NCI-H2029 (cell line): ENCODE measurements at places on chromosomes 1 and 21.
A peak's percentile ranks its signal among the peaks of the same experiment; 100 is the strongest.

DNA sequence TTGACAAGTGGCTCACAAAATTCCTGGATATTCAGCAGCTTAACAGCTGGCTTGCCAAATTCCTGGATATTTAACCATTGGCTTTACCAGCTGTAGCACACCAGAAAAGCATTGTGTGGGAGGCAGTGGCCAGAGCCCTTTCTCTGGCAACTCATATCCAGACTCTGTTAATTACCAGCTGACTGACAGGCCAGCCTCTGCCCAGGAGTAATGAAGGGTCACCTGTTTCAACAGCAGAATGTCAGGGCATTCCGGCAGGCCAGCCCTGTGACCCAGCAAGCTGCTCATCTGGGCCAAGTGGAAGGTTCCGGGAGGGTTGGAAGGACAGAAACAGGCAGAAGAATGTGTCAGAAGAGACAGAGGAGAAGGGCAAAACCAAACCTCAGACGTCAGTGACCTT is 35.2 kb upstream of the KIRREL1 start:
- no peak for DNase-seq

GRCh38 chr1:19311503-19311930 is 427 bp downstream of the AKR7A2 start:
- DNase-seq: no peak

- DNase-seq: no peak
These were observed 8.1 kb upstream of the KTI12 start for GRCh38 chr1:52041551-52042185.

DNA sequence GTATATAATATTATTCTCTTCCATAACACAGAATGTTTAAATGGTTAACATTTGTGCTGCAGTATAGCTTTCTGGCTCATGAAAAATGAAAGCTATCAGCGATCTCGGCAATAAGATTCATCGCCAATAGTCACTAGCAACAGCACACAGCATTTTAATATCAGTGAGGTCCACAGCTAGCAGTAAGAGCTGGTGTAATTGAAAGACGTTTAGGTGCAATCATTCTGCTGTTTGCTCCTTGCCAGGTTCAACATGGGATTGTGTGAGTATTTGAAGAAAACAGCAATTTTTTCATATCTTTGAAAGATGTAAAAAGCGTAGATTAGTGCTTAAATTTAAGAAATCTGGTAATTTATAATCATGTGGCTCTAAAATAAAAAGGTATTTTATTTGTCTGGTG is 20.1 kb downstream of the PRKACB start:
- no peak for DNase-seq

GRCh38 chr1:222377428-222378088 is 170.3 kb downstream of the HHIPL2 start:
- DNase-seq: no peak

GRCh38 chr1:194410756-194411155 is 1224.3 kb upstream of the B3GALT2 start:
- no peak for DNase-seq

DNA sequence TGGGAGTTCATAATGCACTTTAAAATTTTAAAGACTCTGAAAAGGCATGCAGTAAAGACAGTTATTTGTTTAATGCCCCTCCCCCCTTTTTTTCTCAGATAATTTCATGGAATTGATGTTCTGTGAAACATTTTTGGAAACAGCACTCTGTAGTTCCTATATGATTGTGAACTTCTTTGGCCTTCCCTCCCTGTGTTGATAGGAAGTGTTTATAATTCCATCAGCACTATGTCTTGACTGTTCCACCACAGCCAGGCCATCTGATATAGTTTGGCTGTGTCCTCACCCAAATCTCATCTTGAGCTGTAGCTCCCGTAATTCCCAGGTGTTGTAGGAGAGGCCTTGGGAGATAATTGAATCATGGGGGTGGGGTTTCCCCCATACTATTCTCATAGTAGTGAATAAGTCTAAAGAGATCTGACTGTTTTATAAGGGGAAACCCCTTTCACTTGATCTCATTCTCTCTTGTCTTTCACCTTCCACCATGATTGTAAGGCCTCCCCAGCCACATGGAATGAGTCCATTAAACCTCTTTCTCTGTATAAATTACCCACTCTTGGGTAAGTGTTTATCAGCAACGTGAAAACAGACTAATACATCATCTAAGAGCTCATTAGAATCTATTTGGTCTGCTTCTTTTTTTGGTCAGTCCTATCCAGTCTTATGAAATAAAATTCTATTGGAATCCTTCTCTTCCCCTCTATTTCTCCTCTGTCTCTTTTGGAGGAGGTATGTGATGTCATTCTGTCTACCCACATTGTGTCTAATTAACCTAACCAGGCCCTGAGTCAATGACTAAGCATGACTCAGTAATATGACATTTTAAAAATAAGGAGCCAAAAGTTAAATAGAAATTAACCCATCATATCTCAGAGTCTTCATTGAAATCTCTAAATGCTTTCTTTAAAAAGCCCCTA is 8.9 kb downstream of the CCDC185 start:
- no peak for DNase-seq

DNA sequence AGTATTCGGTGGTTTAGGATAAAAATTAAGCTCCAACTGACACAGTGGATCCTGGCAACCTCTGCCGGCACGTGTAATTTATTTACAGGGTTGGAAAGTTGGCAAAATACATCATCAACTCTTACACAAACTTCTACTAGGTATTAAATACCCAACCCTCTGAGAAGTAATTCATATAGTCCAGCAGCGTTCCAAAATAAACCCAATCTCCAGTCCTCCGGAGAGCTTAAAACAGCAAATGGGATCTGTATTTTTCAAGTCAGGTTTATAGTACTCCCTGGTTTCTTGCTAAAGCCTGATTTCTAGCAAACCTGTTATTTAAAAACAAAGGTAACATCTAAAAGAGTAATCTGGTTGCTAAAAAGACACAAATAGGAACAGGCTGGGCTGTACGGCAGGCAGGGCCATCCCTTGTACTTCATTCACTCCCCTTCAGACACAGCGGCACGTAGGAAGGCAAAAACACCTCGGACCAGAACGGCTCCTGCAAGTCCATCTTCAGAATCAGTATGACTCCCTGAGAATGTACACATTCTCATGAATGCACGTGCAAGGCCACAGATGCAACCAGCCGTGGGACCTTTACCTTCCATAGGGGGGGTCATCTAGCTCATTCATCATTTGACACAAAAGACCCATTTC is 8.6 kb downstream of the GLIS1 start:
- DNase-seq: no peak

- peak; percentile 13 for DNase-seq
These were observed 3.8 kb downstream of the LCA5L start for GRCh38 chr21:39441502-39442475.

- no peak for DNase-seq
These were observed 136.6 kb downstream of the LYPLAL1 start for GRCh38 chr1:219310181-219310728.

DNA sequence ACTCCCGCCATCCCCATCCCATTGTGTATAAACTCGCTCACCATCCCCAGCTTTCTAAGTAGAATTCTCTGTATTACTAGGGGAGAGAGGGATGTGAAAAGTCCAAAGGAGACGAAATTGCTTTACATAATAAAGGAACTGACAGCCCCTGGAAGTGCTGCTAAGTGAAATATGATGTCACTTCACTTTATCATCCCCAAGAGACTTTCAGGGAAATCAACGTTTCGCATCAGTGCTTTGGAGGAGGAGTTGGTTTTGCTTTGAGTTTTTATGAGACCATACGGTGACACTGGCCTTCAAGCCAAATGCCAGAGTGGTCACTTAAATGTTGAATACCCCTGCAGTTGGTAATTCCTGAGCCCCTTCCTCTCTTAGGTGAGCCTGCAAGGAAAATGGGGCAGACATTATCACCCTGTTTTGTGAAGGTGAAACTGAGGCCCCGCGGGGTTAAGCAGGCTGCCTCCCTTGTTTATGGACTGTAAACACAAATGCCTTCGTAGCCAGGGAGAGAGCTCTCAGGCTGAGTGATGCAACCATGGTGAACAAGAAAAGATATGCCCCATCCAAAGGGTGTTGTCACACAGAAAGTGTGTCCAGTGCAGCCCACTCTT is 58.4 kb upstream of the KAZN start:
- no peak for DNase-seq

DNA sequence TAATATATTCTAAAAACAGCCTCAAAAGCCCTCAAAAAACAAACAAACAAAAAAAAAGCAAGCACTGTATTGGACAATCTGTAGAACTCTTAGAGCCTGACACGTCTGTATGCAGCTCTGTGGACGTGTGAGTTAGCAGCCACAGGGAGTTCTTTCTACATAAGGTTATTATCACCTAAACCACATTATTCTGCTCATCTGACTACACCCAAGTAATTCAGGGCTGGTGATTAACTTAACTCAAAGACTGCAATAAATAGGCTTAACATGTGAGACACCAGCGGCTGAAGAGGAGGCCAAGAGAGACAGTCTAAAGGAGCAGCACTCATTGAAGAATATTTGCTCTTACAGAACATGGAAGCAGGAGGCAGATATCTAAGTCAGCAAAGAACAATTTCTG is 316.0 kb downstream of the VAV3 start:
- DNase-seq: no peak
